GM12891 (cell line): ENCODE measurements at places on chromosomes 4 and X.

DNA sequence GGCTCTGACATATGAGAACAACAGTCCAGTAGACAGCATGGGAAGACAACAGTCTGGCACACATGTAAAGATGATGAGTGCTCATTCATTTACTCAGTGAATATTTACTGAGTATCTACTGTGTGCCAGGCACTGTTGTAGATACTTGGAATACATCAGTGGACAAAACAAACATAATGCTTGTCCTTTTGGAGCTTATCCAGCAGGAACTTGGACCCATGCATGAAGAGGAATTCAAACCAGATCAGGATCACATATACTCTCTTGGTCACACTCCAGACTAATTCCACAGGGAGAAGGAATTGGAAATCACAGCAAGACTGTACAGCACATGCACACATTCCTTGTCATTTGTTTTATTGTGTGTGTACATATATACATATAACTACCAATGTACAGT is 217.6 kb upstream of the TTC29 start:
- no peak for DNase-seq

- DNase-seq = no peak
These were observed 17.1 kb upstream of the CT47C1 start for GRCh38 chrX:119055687-119056086.

DNA sequence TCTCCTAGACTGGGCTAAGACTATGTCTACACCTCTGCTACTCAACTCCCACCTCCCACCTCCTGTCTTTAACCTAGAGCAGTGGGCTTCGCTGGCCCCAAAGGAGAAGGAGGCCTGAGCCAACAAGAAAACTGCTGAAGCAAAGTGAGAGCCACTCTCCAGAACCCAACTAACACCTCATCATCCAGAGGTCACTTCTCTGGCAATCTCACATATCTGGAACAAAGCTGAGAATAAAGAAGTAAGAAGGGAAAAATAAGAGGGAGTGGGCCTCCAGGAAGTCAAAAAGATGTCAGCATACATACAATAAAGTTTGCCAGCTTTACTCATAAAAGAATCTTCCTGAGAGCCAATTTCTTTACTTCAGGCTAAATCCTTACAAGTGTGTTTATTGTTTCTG is 18.6 kb upstream of the FGF16 start:
- no peak for DNase-seq

DNA sequence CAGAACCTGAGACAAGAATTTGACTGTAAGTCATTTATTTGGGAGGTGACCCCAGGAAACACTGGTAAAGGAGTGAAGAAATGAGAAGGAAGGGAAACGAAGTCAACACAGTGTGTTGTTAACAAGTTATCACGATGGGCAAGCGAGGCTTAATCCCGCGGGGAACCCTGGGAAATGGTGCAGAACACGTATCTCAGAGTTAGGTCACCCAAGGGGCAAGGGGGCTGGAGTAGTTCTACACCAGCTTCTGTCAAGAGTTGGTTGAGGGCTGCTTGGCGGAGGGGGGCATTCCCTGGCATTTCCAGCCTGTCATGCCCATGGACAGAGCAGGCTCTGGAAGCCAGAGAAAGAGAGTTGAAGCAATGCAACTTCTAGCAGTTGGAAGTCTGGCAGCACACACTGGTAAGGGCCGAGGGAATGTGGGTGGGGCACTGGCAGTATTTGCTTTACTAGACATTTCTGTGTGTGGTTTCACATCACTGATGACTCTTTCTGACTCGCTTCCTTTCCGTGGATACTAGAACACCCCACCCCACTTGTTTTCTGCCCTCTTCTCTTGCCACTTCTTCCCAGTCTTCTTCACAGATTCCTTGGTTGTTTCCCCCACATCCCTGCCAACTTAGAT is 52.2 kb upstream of the ADGRG2 start:
- no peak for DNase-seq

DNA sequence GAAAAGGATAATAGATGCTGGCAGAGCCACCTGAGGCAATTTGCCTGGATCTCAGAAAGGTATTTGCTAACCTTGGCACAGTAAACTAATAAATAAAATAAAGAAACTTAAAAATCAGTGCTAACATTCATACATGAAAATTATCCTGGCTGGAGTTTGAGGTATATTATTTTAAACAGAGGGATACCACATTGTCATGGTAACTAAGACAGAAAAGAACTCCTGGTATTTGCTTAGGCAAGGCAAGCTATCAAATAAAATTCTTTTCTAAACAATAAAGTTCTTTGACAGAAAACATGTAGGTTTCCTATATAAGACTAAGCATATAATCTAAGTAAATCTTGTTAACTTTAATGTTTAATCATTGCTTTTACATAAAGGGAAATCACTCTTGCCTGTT is 218.8 kb downstream of the MAGEB17 start:
- DNase-seq = no peak

GRCh38 chr4:22802876-22803275 is 110.1 kb downstream of the GBA3 start:
- no peak for DNase-seq

GRCh38 chrX:139287155-139287924 is 243.2 kb upstream of the F9 start:
- no peak for DNase-seq

GRCh38 chr4:157741642-157742041 is 431.2 kb downstream of the GASK1B start:
- no peak for DNase-seq
